ENCODE measurements at places on chromosomes 11 and 22.
A peak's percentile ranks its signal among the peaks of the same experiment; 100 is the strongest.

GRCh38 chr11:27524155-27524554 lies 17.6 kb upstream of the LIN7C start:
- DNase-seq = no peak

- DNase-seq = no peak
Observed at GRCh38 chr11:58060535-58060934, 29.8 kb downstream of the OR6Q1 start.

DNA sequence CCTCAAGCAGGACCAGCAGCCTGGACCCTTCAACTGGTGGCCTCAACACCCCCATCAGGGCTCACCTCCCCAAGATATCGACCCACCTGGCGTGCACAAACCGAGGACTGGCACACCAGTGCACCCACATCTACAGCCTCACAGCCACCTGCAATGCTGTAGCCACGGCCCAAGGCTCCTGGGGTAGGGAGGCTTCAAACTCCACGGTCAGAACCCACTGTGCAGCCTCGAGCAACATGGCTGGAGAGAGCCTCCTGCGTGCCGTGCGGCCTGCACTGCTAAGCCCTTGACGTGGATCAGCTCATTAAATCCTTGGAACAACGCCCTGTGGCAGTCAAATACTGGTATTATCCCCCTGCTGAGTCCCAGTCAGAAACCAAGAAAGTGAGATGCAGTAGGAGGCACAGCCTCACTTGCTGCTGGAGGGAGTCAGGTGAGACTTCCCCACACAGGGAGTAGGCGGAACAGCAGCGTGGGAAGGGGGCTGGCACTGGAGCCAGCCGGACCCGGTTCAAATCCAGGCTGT lies 4.6 kb downstream of the CARD10 start:
- no peak for DNase-seq

DNA sequence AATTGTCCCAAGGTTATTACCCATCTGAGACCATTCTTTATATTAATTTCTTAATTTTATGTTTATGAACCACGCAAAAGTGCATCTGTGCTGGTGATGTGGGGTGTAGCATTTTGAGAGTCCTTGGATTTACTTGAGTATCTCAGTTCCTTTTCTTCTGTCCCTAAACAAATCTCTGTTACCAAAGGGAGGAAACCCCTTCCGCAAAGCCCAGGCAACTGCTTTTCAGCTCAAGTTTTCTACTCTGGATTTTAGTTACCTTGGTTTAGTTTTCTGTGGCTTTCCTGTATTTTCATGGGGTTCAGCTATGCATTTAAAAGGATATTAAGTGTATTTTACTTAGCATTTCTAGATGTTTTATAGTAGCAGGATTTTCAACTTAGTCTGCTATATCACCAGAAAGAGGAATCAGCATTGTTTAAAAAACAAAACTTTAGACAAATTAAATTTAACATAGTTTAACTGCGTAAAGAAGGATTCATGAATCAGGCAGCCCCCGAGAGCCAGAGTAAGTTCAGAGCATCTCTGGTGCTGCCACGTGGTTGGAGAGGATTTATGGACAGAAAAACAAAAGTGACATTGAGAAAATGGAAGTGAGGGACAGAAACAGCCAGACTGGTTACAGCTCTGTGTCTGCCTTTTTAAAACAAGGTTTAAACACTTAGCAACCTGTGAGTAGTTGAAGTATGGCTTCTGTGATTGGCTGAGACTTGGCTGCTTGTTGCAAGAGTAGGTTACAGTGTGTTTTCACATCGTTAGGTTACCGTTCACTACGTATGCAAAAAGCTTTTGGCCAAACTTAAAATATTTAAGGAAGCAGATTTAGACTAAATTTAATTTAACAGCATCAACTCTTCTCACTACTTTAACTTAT lies 9.6 kb downstream of the ADM start:
- DNase-seq = peak; percentile 60

DNA sequence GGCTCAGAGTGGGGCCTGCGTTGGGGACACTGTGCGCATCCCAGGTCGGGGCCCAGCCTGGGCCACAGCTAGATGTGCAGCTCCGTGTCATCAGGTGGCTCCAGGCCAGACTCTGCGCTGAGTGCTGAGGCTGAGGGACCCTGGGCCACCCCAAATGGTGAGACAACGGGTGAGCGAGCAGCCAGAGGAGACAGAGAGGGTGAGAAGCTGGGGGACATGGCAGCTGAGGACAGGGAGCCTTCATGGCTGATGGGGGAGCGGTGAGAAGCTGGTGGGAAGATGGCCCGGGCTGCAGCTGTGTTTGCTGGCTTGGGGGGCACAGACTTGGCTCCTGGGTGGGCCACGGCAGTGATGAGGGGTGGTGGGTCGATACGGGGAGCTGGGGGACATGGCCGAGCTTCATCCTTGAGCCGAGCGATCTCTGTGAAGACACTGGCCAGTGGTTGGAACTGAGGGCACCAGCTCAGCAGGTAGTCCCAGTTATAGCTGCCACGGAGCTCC lies 2.5 kb upstream of the TPP1 start:
- DNase-seq = no peak

DNA sequence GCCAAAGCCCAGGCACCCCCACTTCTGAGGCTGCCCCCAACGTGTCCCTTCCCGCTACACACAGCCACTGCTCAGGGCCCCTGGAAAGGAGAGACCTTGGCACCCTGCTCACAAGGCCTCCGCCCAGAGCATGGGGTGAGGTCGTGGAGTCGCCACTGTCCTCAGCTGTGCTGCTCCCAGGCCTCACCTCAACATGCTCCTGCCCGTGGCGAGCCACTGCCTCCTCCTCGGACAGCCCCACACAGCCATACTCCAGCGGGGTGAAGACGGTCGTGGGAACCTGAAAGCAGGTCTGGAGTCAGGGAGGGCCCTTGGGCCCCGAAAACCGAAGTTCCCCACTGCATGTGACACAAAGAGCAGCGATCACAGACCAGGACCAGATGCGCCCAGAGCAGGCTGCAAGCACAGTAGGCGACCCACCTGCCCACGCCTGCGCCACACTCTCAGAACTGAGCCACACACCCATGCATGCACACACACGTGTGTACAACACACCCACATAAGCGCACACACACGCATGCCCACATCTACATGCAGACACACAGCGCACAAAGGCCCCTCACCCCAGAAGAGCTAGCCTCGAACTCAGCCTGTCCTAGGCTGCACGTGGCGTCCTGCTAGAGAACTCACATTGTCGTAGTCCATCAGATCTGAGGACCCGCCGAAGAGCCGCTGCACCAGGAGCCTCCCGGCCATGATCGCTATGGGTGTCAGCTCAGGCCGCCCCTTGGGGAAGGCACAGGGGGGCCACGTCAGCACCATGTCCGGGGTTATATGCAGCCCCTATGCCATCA lies 25.5 kb upstream of the GNB1L start:
- no peak for DNase-seq

DNA sequence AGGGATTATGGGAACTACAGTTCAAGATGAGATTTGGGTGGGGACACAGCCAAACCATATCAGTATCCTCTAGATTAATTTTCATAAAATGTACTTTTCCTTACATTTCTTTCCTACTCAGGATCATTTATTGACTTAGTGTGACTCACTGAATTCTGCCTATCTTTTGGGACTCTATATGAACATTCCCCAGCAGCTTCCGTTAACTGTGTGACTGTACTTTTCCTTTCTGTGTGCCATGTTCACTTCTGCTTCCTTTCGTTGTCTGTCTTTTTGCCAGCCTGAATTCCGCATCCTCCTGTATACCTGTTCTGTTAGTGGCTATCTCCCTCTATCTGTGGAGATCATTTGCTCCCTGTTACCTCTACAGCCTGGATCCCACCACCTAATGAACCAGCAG lies 48.8 kb downstream of the SPECC1L start:
- DNase-seq = no peak

GRCh38 chr11:71562120-71562519 lies 3.2 kb upstream of the KRTAP5-10 start:
- no peak for DNase-seq

DNA sequence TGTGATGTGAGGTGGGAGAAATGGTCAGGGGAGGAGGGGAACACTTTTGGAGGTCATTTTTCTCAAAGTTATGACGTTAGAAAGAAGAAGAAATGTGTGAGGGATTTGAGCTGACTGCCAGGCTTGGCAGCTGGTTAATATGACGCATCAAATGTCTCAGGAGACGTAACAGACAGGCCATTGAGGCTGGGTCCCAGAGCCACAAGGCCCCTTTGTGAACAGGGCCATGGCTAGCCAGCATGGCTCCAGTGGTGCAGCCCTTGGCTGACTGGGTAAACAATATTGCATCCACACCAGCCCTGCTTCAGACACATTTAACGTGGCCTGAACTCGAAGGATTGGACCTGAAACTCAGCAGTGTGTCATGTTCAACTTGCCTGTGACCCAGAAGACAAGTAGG lies 34.3 kb downstream of the AMOTL1 start:
- DNase-seq = no peak
